ENCODE measurements at places on chromosomes 7 and 10. TPM values are rescaled to one million over a fixed set of nuclear protein-coding genes. Genes with fewer than 3 reads are reported as not detected.

ZFAND4 gene
- polyA plus RNA-seq = 3.2 TPM

NPC1L1 gene
- polyA plus RNA-seq = 0.12 TPM

DNA sequence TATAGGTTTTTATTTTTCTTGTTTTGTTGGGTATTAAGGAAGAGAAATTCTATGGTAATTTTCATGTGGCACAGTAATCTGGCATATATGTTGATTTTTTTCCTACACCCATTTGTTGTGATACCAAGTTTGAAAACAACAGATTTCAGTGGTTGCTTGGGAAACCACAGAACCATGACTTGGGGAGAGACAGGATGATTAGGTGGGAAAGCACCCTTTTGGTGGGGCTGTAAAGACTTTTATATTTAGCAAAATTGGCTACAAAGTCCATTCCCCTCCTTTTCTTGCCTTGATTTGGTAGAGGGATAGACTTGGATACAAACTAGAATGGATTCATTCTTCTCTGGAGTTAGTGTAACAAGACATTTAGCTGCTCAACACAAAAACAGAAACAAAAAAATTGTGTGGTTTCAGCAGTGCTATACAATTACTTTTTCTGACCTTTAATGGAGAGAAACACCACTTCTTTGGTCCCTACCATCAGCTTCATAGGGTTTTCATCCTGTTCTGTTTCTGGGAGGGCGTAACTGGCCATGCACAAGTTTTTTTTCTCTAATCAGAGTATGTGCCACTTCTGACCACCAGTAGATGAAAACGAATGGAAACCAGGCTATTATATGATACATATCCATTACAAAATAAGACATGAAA lies 52.7 kb downstream of the FIGNL1 start:
- DNase-seq = no peak

TRPV5 gene
- not detected for polyA plus RNA-seq
